ENCODE measurements at places on chromosomes 7 and 10.
A peak's percentile ranks its signal among the peaks of the same experiment; 100 is the strongest.

- DNase-seq, result no peak
Measured at GRCh38 chr7:158017111-158018097, 570.2 kb downstream of the PTPRN2 start.

DNA sequence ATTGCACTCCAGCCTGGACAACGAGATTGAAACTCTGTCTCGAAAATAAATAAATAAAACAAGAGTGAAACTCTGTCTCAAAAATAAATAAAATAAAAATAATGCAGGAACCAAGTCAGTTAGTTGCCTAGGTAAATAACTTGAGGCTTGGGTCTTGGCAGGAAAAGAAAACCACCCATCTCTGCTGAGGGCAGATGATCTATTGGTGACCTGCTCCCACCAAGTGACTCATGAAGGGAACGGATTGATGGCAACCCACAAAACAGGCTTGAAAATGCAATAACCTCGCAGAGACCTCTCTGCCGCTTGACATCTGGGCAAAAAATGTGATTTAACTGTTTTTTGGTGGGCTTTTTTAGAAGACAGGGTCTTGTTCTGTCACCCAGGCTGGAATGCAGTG is 86.6 kb downstream of the CALN1 start:
- no peak for DNase-seq

GRCh38 chr10:117431160-117431559 is 55.9 kb upstream of the PDZD8 start:
- no peak for DNase-seq

DNA sequence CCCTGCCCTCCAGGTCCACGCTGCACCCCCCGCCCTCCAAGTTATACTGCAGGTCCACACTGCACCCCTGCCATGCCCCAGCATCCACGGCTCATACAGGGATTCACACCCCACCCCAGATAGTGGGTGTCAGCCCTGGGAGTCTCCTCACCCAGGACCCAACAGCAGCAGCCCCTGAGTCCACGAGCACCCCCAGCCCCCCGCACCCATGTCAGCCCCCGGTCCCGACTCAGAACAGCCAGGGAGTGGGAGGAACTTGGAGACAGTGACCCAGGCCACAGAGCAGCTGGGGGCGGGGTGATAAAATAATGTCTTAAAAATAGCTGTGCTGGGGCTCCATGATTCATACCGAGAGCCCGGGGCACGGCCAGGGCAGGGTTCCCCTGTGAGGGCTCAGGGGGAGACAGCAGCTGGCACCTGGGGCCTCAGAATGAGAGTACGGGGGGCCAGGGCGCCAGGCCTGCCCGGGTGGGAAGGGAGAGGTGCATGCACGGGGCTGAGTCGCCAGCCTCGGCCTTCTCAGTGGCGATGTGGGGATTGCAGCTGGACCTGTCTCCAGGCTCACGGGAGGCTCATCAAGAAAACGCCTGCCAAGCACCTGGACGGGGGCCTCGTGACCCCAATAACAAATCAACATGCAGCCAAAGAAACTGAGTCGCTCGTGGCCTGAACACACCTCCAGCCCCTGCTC is 29.8 kb downstream of the ADAP1 start:
- no peak for DNase-seq

DNA sequence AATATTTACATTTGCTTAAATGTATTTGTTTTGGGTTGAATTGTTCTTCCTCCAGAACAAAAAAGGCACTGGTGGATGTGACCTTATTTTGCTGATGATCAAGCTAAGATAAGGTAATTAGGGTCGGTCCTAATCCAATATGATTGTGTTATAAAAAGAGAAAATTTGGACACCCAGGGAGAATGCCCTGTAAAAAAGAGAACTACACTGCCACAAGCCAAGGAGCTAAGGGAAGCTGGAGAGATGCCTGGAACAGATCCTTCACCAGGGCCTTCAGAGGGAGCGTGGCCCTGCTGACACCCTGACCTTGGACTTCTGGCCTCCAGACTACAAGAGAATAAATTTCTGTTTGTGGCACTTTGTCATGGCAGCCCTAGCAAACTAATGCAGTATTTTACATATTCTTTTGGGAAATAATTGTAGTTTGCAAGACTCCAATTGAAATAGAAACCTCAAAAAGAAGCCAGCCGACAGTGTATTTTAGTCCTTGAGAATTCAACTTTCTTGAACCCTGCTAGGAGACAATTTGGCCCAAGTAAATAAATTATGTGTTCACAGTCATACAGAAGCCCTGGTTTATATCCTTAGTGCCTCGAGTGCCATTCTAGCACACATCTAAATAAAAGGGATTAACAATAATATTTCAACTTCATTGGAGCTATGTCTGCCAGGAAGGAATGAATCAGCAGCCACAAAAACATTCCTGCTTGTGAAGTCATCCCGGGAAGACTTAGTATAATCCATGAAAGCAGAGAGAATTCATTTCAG is 164.6 kb downstream of the PKD1L1 start:
- peak; percentile 78 for DNase-seq

Measured in AG09319 (cell line).